ENCODE measurements at places on chromosomes 5 and 9.

DNA sequence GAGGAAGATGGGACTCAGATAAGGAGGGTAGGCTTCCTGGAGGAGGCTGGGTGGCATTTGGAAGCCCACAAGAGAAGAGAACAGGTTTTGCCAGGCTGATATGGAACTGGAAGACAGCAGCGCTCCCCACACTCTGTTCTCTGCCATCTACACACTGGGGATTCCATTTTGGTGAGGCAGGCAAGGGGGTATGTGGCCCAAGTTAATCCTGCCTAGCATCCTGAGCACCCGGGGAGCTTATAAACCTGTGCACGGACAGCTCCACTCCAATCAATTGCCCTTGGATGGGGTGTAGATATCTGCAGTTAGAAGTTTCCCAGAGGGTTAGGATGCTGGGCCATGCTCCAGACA lies 158.8 kb downstream of the MACROH2A1 start:
- DNase-seq, result no peak

DNA sequence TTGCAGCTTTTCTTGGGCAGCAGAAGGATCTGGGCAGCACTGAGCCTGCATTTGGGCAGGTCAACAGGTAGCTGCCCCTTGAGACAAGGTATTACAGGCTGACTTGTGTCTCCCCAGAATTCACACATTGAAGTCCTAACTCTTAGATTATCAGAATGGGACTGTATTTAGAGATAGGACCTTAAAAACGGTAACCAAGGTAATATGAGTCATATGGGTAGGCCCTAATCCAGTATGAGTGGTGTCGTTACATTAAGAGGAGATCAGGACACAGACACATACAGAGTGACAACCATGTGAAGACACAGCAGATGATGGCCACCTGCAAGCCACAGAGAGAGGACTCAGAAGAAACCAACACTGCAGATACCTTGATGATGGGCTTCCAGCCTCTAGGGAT lies 3.2 kb downstream of the C1QTNF2 start:
- DNase-seq, result no peak

- peak; percentile 20 for DNase-seq
These were observed 205.0 kb downstream of the CRB2 start for GRCh38 chr9:123561046-123561445.

GRCh38 chr5:159698322-159698721 lies 218.0 kb upstream of the ADRA1B start:
- no peak for DNase-seq

GRCh38 chr5:4019009-4019769 lies 423.6 kb downstream of the IRX1 start:
- DNase-seq, result no peak

DNA sequence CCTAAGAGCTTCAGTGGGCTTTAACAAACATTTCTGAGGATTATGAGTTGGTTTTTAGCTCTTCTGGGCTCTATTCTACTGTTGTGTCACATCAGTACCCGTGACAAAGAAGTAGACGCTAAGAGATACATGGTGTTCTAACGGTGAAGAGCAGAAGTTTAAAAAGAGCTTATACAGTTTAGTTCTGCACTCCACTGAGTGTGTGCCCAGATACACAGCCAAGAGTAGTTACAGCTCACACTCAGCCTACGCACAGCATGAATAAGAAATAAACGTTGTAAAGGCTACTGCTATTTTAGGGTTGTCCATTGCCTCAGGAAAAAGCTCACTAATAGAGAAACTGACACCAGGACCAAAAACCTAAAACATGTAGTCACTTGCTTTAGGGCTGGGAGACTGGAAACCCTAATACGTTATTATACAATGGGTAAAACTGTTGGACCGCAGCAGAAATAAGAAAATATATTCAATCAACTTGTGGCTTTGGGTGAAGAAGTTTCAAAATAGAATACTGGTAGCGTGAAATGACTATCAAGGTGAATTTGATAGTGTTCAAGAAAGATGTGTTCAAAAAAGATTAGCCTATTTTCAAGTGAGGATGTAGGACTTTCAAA lies 34.7 kb downstream of the PSIP1 start:
- DNase-seq, result no peak

DNA sequence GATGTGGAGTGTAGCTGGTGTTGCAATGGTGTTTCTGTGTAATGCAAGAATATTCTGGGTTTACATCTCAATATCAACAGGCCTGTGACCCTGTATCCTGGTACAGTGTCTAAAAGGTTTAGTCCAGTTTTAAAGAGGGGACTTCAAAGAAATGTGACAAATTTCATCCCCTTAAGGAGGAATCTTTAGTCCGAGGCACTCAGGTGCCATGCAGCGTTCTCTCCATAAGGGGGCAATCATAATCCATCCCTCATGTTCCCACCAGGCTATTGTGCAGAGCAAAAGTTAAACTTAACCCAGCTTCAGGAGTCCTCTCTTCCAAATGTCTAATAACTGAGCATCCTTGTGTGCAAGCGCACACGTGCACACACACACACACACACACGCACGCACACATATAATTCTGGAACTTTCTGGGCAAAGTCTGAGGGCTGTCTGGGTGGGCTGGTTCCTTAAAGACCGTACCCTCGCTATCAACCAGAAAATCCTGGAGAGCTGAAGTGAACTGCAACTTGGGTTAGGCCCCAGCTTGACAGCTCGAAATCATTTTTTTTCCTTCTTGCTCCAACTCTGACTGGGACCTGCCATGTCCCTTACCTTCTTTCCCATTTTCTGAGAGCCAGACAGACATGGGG lies 46.0 kb downstream of the CRB2 start:
- DNase-seq, result no peak

DNA sequence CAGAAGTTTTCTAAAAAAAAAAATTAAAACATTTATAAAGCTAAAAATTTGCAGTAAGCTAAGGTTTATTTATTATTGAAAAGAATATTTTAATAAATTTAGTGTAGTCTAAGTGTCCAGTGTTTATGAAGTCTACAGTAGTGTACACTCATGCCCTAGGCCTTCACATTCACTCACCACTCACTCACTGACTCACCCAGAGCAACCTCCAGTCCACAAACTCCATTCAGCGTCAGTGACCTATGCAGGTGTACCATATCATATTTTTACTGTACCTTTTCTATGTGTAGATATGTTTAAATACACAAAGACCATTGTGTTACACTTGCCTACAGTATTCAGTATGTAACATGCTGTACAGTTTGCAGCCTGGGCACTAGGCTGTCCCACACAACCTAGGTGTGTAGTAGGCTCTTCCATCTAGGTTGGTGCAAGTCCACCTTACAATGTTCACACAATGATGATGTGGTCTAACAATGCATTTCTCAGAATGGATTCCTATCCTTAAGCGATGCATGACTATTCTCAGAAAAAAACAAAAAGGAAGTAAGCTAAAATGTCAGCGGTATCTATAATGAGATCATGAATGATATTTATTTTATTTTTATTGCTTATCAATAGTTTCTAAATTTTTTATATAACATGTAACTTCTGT lies 336.7 kb downstream of the AGTPBP1 start:
- DNase-seq, result no peak

DNA sequence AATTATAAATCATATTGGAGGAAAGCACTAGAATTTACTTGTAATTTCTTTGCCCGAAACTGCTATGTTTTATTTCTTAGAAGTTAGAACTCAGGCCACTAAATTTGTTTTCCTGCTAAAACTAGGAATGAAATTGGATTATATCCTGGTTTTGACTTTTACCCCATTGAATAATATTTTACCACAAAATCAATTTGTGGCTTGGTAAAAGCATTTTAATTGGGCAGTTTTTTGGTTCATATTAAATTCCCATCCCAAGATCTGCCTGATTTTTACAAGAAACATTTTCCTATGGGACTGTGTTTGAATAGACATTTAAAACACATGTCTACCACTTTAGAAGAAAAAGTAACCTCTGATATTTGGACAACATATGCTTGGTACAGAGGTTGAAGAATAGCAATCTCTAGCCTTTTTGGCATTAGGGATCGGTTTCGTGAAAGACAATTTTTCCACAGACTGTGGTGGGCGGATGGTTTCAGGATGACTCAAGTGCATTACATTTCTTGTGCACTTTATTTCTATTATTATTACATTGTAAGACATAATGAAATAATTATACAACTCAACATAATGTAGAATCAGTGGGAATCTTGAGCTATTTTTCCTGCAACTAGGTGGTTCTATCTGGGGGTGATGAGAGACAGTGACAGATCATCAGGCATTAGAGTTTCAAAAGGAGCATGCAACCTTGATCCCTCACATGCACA lies 565.6 kb downstream of the PRR16 start:
- no peak for DNase-seq

- DNase-seq, result no peak
These were observed 172.5 kb downstream of the FSTL4 start for GRCh38 chr5:133439859-133440258.

DNA sequence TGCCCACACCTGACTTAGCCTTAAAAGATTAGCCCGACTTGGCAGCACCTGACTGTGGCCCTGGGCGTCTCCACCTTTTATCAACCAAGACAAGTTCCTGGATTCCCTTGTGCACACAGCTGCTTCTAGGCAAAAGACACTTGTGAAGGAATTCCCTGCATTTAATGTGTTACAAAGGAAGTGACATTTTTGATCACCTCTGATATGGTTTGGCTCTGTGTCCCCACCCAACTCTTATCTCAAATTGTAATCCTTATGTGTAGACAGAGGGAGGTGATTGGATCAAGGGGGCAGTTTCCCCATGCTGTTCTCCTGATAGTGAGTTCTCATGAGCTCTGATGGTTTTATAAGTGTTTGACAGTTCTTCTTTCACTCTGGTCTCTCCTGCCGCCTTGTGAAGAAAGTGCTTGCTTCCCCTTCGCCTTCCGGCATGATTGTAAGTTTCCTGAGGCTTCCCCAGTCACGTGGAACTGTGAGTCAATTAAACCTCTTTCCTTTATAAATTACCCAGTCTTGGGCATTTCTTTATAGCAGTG lies 2.6 kb upstream of the CPEB4 start:
- DNase-seq, result no peak

DNA sequence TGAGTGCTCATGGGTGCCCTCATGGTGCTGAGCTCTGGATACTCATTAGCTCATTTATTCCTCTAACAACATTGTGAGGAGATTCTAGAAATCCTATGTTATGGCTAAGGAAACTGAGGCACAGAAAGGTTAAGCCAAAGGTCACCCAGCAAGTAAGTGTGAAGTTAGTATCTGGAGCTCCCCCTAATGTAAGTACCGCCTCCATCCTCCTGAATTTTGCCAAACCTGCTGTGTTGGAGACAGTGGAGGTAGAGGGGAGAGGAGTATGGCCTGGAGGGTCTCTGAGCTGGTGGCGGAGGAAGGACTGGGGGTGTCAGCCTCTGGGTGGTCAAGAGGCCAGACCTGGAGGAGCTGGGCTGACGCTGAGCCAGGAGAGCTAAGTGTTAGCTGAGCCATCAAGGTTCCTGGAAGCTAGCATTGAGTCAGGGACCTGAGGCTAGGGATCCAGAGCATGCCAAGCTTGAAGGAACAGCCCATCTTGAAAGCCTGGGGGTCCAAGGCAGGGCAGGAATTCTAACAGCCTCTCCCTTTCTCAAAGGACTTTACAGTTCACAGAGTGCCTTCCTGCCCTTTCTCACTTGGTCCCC lies 114.8 kb downstream of the RGS3 start:
- DNase-seq, result no peak

DNA sequence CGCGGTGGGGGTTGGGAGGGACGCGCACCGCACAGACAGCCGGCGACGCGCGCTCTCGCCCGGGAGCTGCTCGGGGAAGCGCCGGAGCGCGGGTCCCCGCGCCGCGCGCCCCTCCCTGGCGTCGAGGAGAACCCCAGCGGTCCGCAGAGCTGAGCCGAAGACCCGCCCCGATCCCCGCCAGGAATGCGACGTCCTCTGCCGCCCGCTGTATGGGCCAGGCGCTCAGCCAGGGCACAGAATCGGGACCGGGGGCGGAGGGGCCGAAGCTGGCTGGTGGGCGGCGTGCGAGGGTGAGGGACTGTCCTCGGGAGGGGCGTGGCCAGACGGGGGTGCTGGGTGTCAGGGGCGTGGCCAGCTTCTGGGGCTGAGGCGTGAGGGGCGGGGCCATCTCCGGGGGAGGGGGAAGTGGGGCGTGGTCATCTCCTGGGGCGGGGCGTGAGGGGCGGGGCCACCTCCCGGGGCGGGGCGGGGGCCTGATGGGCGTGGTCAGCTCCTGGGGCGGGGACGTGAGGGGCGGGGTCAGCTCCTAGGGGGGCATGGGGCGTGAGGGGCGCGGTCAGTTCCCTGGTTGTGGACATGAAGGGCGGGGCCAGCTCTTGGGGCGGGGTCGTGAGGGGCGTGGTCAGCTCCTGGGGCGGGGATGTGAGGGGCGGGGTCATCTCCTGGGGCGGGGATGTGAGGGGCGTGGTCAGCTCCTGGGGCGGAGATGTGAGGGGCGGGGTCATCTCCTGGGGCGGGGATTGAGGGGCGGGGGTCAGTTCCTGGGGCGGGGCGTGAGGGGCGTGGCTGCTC lies 965 bp downstream of the PTGDS start:
- DNase-seq, result no peak

- DNase-seq, result no peak
These were observed 197.0 kb downstream of the SEC61B start for GRCh38 chr9:99419070-99419469.

GRCh38 chr5:177133853-177134696 lies 502 bp downstream of the NSD1 start:
- DNase-seq, result no peak

DNA sequence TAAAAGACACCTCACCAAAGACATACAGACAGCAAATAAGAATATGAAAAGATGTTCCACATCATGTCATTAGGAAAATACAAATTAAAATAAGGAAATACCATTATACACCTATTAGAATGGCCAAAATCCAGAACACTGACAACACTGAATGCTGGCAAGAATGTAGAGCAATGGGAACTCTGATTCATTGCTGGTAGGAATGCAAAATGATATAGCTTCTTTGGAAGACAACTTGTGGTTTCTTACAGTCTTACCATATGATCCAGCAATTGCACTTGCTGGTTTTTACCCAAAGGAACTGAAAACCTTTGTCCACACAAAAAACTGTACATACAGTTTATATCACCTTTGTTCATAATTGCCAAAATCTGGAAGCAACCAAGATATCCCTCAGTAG lies 6.5 kb downstream of the TMEM161B start:
- no peak for DNase-seq

DNA sequence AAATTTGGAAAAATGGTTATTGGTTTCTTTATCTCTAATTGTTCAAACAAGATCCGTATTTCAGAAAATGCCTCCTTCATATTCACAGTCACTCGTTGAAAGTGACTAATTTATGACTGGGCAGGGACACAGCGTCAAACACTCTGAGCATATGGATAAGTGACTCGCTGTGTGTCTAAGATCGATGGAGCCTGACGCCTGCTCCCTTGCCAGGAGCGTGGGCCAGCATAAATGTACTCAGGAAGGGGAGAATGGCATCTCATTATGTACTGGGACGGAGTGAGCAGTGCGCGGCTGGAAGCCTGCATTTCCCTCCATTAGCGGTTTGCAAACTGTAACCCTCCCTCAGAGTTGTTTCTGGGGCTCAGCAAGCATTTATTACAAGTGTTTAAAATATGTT lies 79.8 kb upstream of the CAST start:
- peak; percentile 47 for DNase-seq

DNA sequence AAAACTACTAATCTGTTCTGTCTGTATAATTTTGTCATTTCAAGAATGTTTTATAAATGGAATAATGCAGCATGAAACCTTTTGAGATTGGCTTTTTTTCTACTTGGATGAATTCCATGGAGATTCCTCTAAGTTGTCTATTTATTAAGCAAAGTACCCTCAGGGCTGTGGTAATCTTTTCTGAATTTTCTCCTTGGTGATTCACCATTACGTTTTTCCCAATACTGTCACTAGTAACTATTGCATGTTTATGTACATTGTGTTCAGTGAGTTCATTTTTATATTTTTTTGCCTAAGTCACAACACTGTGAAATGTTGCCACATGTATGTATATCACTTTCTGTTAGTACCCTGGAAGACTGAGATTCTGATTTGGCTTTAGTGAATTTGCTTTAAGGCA lies 177.0 kb upstream of the GRIN3A start:
- no peak for DNase-seq

GRCh38 chr5:173751266-173751600 lies 134.8 kb upstream of the BOD1 start:
- no peak for DNase-seq
